Endothelial cell (in vitro differentiated cells): ENCODE measurements at places on chromosomes 5 and 9.

GRCh38 chr5:57432876-57433275 is 49.7 kb downstream of the ACTBL2 start:
- no peak for DNase-seq

GRCh38 chr9:128554155-128554862 is 1.9 kb downstream of the SPTAN1 start:
- DNase-seq = peak; percentile 45

- DNase-seq = no peak
Observed at GRCh38 chr9:14670718-14671117, 22.5 kb downstream of the ZDHHC21 start.

- no peak for DNase-seq
Observed at GRCh38 chr9:76302947-76303550, 91.2 kb downstream of the RFK start.

- no peak for DNase-seq
Observed at GRCh38 chr5:98564836-98565235, 208.6 kb upstream of the RGMB start.

DNA sequence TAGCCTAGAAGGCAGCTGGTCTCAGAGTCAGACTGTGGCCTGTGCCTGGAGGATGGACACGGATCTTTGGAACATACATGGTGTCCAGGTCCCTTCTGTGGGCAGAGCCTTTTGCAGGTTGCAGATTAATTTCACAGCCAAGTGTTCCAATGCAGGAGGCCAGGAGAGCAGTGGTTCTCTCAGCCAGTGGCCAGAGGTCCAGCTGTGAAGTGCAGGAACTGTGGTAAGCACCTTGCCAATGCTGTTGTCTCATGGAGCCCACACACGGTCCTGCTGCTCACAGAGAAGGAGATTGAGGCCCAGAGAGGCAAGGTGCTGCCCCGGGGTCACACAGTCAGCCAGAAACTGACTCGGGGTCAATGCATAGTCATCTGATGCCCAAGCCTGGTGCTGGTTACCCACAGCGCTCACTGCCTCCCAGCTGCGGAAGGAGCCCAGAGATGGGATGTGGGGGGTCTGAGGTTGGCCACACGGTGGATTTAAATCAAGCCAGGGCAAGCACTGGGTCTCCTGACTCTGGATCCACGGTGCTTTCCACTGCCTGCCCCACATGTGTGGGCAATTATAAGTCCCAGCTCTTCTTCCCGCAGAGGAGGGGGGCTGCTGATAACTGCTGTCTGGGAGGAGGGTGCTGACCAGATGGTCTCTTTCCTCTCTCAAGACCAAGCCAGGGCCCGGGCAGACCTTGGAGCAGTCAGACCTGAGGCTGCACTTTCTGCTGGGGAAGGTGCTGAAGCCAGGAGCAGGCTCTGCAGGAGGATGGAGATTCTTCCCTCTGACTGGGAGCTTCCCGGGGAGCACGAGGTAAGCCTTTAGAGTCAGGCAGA is 2.8 kb downstream of the PDGFRB start:
- no peak for DNase-seq

DNA sequence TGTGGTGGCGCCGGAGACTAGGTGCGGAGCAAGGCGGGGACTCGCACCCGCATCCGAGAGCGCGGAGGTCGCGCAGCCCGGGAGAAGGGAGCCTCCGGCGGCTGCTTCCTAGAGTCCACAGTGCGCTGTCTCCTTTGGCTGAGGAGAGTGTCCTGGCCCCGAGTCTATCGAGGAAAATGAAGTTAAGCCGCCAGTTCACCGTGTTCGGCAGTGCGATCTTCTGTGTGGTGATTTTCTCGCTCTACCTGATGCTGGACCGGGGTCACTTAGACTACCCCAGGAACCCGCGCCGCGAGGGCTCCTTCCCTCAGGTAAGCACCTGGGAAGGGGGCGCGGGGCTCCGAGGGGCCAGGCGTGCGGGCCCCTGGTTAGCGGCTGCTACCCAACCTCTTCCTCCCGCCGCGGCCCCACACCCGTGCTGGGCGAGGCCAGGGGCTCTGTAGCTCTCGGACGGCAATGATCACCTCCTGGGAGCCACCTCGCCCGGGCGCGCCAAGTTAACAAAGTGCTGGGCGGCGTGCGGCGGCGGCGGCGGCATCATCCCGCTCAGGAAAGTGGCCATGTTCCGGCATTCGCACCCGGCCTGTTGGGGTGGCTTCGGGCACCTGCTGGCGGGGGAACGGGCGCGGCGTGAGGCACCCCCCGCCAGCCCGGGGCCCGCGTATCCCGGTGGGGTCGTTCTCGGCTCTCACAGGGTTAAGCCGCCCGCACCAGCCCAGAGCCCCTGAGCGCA is 681 bp downstream of the MAN2A1 start:
- peak; percentile 47 for DNase-seq

GRCh38 chr5:74326571-74327338 is 313.8 kb downstream of the ENC1 start:
- DNase-seq = no peak

DNA sequence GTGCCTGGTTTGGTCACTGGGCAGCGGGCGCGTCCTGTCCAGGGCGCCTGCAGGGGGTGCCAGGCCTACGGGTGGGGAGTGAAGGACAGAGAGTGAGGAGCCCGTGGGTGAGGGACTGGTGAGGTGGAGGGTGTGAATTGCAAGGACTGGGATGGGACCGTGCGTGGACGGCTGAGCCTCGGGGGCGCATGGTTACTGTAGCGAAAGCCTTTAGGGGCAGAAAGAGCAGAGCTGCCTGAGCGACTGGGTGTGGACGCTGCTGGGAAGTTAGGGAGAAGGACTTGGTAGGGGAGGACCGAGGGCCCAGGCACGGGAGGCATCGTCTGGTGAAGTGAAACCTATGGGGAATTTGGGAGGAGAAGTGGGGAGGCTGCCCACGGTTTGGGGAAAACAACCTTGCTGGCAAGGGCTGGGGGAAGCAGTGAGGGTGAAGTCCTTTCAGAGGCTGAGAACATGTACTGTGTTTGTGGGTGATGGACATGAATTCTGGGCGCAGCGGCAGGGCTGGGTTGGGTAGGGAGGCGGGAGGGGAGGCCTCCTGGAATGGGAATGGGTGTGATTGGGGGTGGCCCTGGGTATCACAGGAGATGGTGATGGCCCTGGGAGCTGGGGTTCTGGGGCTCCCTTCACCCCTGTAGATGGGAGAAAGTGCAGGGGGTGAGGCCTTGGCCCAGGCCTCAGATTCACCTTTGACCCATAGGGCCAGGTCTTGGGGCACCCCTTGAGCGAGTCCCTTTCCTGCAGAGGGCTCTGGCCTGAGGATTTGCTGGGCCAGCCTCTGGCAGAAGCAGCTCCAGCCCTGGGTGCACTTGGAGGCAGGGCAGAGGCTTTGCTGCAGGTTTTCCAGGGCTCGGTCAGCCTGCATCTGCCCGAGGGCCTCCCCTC is 1.7 kb upstream of the TOR4A start:
- no peak for DNase-seq

- DNase-seq = no peak
Observed at GRCh38 chr9:132243156-132244074, 81.6 kb downstream of the NTNG2 start.

DNA sequence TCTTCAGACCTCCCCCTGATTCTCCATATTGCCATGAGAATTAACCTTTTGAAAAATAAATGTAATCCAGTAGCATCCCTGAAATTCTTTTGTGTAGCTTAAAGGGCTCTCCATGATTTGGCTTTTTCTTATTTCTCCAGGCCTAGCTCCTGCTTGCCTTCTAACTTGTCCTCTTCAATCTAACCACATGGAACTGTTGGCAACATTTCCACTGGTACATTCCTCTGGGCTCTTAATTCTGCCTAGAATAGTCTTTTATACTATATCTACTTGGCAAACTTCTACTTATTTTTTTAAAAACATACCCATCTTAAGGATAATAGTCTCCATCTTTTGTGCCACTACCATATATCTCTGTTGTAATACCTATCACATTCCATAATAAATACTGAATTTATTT is 54.1 kb downstream of the GNG10 start:
- no peak for DNase-seq

- DNase-seq = no peak
Observed at GRCh38 chr9:117564839-117565238, 139.4 kb upstream of the TLR4 start.

DNA sequence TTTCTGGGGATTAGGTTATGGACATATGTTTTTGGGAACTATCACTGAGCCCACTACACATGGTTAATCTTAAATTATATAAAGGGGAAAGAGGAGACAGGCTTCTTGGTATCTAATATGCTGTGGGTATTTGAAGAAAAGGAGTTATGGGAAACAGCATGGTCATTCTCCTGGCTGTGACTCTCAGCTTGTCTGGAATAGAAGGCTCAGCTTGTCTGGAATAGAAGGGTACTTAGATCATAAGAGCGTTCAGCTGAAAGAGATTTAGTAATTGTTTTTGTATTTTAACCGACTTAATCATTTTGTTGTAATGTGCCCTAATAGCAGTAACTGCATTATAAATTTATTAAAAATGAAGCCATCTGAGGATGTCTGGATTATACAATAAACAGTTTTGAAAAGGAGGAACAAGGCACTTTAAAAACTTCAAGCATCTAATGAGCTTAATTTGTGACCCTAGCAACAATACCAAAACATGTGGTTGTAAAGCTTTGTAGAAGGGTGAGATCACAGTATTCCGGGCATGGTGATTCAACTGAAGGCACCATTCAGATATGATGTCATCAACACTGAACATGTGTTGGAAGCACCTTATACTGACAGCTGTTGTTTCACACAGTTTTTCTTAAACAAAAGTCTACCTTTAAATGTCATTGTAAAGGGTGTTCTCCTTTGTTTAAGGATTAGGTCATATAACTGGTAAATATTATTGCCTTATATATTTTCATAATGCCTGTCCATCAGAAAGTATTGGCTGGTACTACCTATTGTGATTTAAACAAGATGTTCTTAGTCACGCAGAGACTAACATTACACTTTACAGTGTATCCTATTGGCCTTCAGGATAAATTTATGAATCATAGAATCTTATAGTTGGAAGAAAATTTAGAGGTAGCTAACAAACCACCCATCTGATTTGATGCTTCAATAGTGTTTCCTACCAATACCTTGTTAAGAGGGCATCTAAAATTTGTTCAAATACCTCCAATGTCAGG is 2174.1 kb upstream of the WWC1 start:
- no peak for DNase-seq

GRCh38 chr5:63081402-63081801 is 502.8 kb downstream of the LRRC70 start:
- no peak for DNase-seq

DNA sequence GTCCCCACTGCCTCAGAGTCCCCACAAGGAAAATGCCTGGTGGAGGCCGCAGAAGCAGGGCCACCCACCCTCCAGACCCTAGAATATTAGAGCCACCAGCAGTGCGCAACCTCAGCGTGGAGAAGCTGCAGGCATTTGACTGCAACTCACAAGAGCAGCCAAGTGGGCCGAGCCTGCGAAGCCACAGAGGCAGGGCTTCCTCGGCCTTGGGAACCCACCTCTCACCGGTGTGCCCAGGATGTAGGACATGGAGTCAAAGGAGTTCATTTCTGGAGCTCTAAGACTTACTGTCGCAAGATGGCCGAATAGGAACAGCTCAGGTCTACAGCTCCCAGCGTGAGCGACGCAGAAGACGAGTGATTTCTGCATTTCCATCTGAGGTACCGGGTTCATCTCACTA is 397.9 kb upstream of the PIK3R1 start:
- no peak for DNase-seq

DNA sequence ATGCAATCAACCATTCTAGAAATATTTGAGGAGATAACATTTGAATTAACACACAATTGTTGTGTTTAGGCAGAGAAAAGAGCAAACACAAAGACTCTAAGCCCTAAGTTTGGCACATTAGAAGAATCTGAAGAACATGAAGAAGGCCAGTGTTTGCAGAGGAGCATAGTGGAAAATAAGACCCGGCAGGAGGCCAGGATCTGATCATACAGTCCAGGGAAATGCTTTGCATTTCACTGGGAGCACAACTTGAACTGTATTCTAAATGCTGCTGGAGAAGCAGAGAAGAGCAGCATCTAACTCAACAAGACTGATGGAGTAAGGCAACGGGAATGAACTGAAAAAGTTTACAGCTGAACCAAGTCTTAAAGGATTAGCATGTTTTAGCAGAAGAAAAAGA is 463.4 kb downstream of the ZNF608 start:
- no peak for DNase-seq

GRCh38 chr5:172288465-172288864 is 4.9 kb upstream of the UBTD2 start:
- DNase-seq = no peak

DNA sequence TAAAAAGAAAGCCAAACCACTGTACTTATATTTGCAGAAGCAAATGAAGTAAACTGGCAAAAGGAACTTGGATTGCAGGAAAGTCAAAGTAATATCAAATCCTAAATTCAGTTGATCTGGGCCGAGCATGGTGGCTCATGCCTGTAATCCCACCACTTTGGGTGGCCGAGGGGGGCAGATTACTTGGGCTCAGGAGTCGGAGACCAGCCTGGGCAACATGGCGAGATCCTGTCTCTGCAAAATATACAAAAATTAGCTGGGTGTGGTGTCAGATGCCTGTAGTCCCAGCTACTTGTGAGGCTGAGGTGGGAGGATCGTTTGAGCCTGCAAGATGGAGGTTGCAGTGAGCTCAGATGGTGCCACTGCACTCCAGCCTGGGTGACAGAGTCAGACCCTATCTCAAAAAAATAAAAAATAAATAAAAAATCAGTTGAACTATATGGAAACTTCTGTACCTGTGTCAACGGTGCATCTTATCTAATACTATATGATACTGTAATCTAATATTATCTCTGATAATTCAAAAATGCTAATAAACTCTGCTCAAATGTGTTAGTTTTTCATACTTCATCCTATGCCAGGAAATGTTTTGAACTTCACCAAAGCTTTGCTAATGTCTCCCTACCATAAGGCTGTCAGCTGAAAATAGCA is 10.1 kb downstream of the SELENOP start:
- DNase-seq = no peak

DNA sequence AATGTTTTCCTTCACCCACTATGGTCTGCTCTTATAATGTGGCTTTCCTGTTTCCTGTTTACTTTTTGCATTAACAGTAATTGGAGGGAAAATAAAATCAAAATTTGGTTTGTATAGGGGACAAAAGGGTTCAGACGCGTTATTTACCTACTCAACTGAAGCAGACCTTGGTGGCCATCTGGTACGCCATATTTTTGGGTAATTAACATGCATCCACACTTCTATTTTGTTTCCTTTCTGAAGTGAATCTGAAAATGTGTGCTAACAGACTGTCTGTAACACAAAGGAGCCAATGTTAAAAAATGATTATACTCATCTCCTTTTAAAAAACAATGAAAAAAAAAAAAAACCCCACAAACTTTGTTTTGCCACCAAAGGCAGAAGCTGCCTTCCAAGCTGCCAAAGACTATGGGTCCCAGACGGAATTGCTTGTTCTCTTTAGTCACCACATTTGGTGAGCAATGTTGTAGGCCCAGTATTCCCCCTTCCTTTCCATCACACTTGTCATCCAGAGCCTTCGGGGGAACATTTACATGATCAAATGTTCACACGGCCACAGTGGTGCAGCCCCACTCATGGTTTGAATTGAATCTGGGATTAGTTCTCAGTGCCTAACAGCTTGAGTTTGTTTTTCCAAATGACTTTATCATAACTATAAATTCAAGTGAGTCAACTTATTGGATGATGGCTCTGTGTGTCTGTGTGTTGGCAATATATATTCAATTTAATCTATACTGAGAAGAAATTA is 323.7 kb upstream of the CD180 start:
- no peak for DNase-seq

- DNase-seq = no peak
Observed at GRCh38 chr9:8579661-8580060, 780.1 kb upstream of the DMAC1 start.

- no peak for DNase-seq
Observed at GRCh38 chr9:81397481-81398381, 291.6 kb downstream of the TLE1 start.
